WTC11 (cell line): ENCODE measurements at places on chromosomes 12 and 14. TPM values are rescaled to one million over a fixed set of nuclear protein-coding genes. Genes with fewer than 3 reads are reported as not detected.

- DNase-seq: no peak
These were observed 243.2 kb downstream of the ANO6 start for GRCh38 chr12:45458854-45459807.

- no peak for DNase-seq
These were observed 62.4 kb downstream of the ARMH4 start for GRCh38 chr14:58089612-58090011.

Gene BBS10
- 8.2 to 9.2 TPM (median 8.9 TPM) in 3 replicates for total RNA-seq

DNA sequence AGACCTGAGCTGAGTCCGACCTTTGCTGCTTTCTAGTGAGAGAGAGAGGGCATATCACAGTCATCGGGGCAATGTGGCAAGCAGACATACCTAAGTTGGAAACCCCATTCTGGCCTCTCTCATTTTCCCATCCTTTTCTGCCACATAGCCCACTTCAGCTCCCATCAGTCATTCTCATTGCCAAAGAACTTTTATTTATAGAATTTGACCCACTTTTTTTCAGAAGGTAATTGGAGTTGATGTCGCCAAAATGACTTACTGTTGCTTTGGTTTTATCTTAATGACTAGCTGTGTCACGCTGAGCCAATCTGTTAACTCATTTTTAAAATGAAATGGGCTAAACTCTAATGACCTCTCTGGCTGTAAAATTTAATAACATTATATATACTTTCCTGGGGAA is 63.9 kb upstream of the RMST start:
- no peak for DNase-seq

Gene PAPLN
- total RNA-seq: 9.3 to 16.3 TPM (median 14.8 TPM) in 3 replicates

- DNase-seq: no peak
These were observed 19.2 kb downstream of the IL26 start for GRCh38 chr12:68206446-68206845.

DNA sequence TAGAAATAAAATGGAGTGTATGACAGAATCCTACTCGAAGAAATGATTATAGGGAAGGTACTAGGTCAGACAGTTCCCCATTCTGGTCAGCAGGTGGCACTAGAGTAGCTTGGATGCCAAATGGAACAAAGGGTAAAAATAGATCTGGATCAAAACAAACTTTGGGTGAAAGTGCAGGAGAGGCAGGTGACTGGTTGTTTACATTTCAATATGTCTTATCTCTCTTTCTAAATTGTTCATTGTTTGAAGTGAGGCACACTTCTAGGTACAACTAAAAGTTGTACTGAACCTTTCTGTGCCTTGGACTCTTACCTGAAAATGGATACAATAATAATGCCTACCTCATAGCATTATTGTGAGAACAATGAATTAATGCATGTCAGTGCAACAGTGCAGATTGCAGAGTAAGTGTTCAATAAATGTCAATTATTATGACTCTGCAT is 62.0 kb upstream of the OSBPL8 start:
- DNase-seq: peak; percentile 61

DNA sequence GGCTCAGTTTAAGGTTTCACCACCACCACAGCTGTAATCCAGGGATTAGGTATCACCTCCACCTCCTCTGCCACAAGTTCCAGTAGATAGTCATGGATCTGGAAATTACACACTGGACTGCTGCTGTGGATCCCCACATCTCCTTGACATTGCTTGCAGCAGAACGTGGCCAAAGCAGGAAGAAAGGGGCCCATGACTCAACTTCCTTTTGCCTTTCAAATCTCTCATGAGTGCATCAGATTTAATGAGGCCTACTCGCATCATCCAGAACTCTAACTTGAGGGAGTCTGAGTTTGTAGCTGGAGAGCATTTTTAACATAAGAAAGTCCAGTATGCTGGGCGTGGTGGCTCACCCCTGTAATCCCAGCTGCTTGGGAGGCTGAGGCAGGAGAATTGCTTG is 29.2 kb upstream of the TMED10 start:
- DNase-seq: no peak

Gene ZNF605
- total RNA-seq: 15.7 to 21.1 TPM (median 18.3 TPM) in 3 replicates

GRCh38 chr14:23240661-23241060 is 2.9 kb downstream of the RNF212B start:
- DNase-seq: no peak

DNA sequence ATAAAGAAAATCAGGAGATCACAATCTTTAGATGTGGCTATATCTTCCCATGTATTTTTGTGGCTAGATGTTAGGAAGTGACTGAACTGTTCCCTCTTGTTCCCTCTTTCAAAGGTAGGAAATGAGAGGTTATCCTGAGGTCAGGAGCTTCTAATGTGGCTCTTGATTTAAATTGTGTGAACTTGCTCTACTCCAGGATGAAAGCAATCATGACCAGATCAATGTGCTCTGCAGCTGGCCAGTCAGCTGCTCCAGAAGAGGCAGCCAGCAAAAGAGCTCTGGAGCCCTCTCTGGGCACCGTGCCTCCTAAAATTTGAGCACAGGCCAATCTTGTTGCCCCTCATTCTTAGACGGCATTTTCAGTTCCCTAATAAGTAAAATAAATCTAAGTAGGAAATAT is 32.0 kb downstream of the CDK17 start:
- no peak for DNase-seq

- no peak for DNase-seq
These were observed 52.3 kb upstream of the BCL11B start for GRCh38 chr14:99324291-99324690.

Gene TIMM9
- total RNA-seq: 47.3 to 55.4 TPM (median 51.1 TPM) in 3 replicates
